SK-N-SH treated with all-trans-retinoic acid at 6 μM for 48 hours (cell line): ENCODE measurements at places on chromosomes 16 and 17.
A peak's percentile ranks its signal among the peaks of the same experiment; 100 is the strongest.

DNA sequence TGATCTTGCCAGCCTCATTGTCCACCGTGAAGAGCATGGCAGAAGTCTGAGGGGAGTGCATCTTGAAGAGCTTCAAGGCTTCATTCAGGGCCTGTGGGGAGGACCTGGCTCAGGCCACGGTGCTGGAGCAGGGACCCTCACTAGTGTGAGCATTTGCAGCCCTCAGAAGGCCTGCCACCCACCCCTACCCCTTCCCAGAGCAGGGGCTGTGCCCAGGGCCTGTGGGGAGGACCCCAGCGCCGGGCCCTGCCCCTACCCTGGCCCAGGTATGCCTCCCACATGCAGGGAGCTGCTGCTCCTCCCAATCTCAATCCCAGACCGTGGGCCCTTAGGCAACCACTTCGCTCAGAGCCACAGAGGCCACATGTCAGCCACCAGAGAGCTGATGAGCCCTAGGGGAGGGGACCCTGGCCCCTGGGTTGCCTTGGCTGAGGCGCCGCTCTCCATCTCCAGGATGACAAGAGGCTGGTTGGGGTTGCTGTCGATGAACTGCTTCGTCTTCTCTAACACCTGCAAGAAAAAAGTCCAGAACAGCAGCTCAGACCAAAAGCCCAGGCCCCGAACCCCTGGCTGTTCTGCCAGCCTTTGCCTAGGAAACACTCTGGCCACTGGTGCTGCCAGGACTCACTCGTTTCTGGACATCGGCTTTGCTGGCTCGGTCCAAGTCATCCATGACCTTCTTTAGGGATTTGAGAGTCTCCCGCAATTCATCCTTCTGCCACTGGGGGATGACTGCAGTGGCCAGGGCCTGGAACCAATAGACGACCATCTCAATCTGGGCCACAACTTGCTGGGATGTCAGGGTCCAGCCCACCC, 1.8 kb upstream of the EXOSC6 start:
- peak; percentile 43 for ATAC-seq

DNA sequence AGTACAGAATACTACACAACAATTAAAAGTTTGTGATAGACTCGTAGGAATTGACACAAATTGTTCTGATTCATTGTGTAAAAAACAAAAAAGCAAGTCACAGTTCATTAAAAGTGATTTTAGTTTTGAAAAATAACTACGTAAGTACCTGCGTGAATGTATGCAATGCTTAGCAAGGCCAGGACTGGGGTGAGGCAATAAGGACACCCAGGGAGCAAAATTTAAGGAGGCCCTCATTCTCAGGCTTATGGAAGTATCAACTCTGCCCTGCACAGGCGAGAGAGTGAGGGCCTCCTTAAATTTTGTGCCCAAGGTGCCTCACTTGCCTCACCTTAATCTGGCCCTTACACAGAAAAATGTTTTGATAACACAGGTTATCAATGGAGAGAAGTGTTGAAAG, 31.4 kb downstream of the NOG start:
- no peak for ATAC-seq

- no peak for ATAC-seq
Observed at GRCh38 chr16:84396537-84397008, 28.2 kb downstream of the ATP2C2 start.

GRCh38 chr17:78568494-78569115, 8.6 kb downstream of the DNAH17 start:
- ATAC-seq: peak; percentile 19; the same call in 1 of the 3 replicates

DNA sequence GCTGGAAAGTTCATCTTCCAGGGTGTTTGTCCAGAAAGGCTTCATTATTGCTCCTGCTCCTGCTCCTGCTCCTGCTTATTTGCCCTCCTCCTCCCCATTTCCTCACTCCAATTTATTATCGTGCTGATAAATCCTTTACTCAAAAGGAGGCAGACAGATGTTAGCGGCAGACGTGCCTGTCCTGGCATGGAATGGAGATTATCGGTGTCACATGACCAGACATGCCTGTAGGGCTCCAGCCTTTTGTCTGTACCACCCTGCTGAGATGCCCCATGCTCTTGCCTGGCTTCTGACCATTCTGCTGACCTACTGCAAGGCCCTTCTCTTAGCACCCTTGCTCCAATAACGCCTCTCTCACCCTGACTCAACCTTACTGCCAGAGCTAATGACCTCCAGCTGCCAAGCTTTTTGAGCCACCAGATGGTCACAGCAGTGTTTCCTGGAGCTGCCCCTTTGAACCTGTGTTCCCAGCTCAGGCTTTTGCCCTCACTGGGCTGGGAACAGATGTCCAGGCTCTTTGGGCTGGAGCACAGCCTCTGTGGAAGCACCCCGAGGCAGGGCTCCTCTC, 12.8 kb downstream of the DNAH9 start:
- no peak; the same call in 2 of the 3 replicates for ATAC-seq

DNA sequence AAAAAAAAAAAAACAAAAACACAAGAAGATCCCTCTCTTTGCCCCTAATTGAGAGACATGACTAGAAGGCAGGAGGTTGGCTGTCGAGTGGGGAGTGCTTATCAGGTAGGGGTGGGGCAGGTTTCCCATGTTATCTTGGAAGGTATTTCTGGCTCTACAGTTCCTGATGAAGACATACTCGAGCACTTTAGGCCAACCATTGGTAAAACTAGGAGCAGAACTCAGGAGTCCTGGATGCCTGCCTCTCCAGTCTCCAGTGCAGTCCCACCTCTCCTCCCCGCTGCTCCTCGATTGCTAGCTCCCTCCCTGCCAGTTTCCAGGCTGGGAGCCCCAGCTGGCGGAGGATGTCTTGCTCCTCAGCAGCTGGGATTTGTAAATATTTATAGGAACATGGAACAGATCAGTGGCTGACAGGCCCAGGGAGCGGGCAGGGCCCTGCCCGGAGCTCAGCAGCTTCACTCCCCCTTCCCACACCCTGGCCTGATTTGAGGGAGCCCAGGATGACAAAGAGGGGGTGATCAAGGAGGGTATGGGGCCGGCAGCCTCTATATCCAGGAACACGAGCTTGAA, 11.4 kb upstream of the C1QL1 start:
- no peak for ATAC-seq

DNA sequence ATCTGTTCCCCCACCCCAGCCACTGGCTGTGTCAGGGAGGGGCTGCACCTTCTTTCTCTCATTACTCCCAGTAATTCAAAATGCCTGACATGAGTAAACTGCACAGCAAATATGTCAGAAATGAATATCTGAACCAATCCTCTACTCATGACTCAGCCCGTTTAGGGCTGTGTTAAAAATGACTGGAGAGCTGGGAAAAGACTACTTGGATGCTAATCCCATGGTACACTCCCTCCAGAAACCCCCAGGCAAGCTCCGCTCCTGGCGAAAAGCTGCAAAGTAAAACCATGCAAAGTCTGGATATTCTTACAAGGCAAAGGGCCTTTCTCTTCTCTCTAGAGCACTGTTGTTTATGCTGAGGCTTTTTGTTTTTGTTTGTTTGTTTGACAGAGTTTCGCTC, 448.1 kb upstream of the DYNLRB2 start:
- no peak for ATAC-seq

DNA sequence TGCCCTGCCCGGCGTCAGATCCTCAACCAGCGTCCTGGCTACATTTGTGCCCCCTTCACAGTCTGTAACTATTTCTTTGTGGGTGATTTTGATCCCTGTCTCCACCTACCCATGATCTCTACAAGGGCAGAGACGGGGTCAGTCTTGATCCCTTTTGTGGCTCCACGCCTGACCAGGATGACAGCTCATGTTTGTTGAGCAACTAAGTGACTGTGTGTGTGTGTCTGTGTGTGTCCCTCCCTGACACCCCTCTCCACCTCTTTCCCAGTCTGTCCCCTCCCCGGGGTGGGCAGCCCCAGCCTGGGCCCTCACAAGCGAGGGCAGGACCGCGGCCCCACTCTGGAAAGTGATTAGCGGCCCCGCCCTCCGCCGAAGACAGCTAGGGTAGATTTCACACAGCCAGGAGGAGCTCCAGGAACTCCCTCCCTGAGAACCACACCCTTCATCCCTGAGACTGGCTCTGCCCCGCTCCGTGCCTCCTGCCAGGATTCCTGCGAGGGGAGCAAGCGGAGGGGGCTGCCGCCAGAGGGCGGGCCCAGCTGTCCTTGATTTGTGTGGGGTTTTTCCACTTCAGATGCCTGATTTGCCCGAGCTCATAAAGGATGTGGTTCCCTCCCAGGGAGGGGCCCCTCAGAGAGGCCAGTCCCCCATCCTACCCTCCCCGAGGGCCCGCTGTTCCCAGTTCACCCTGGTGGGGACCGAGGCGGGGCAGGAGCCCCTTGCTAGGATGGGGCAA, 5.3 kb upstream of the HS3ST6 start:
- ATAC-seq: peak; percentile 20; the same call in 2 of the 3 replicates

GRCh38 chr17:4944163-4944553, 4.1 kb downstream of the RNF167 start:
- ATAC-seq: no peak

DNA sequence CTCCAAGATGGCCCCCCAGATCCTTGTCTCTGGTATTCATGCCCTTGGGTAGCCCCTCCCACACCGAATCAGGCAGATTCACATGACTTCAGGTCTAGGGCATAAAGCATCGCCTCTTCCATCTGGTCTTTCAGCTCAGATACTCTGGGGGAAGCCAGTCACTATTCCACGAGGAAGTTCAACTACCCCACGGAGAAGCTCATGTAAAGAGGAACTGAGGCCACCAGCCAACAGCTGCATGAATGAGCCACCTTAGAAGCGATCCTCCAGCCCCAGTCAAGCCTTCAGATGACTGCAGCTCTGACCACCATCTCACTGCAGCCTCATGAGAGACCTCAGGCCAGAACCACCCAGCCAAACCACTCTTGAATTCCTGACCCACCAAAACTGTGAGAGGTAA, 54.1 kb downstream of the SOCS3 start:
- no peak for ATAC-seq

GRCh38 chr17:73278049-73278464, 16.4 kb upstream of the CPSF4L start:
- peak; percentile 51 for ATAC-seq

GRCh38 chr16:88059701-88060386, 108.6 kb downstream of the BANP start:
- no peak for ATAC-seq

DNA sequence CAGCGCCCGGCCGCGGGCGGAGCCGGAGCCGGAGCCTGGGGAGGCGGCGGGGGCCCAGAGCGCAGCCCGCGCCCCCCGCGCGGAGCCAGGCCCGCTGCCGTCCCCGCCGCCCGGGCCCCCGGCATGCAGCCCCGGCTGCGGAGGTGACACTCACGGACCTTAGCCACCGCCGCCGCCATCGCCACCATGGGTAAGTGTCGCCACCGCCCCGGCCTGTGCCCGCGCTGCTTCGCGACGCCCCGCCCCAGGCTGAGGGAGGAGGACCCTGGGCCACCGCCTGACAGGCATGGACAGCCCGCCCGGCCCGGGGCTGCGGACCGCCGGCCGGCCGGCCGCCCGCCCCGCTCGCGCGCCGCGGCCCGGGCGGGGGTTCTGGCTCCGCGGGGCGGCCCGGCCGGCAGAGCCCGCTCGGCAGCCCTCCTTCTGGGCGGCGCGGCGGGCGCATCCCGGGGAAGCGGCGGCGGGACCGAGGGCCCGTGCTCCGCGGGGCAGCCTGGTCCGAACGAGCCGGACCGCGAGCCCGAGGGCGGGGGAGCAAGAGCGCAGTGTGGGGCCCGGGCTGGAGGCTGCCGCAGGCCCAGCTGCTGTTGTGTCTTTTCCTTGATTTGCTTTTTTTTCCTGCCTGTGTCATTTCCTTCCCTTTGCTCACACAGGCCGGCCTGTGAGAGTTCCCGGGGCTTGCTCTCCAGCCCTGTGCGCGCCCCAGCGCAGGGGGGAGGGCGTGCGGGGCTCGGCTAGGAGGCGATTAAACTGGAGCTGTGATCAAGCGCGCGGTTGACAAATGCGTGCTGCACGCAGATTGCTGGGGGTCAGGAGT, 565 bp downstream of the MAP3K3 start:
- ATAC-seq: peak; percentile 11

- ATAC-seq: peak; percentile 47; the same call in 2 of the 3 replicates
Observed at GRCh38 chr17:64036198-64036922, 15.9 kb upstream of the ICAM2 start.

- ATAC-seq: peak; percentile 70
Observed at GRCh38 chr17:29645515-29646051, 22.9 kb upstream of the CORO6 start.

GRCh38 chr16:79862601-79863000, 262.1 kb upstream of the MAF start:
- ATAC-seq: no peak
